GM19239 (cell line): ENCODE measurements at places on chromosomes 6 and 20.

DNA sequence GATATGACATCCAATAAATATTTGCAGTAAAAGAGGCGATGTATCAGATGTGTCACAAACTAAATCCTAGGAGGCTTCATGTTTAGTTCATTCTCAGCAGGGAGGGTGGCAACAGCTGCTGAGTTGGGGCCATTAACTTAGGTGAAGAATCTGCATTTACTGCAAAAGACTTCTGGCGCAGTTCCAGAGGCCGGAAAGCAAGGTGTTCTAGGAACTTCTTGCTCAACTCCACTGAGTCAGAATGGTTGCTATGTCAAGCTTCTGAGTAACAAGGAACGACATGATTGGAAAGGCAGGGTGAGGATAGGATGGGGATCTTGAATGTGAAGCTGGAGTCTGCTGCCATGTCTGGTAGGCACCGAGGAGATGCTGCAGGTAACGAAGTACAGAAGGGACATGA lies 11.7 kb downstream of the ADNP start:
- no peak for DNase-seq

- no peak for DNase-seq
These were observed 20.3 kb downstream of the CYB5R4 start for GRCh38 chr6:83879746-83880145.

- no peak for DNase-seq
These were observed 12.8 kb downstream of the DLL1 start for GRCh38 chr6:170277893-170278742.

DNA sequence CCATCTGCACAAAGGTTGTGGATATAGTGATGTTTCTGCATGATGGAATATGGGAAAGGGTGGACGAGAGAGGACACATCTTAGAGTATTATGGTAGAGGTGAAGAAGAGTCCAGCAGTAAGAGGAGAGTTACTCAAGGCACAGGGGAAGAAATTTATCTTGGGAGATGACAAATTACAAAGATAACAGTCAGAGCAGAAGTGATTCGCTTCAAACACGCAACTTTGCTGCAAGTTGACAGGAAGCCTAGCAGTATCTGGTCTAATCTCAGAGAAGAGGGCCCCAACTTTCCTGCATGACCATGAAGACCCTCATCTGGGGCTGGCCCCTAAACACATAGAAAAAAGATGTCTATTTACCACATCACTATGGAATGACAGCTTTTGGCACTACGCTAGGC lies 1.2 kb upstream of the CALHM6 start:
- no peak for DNase-seq

- no peak for DNase-seq
These were observed 68.2 kb downstream of the FAM120B start for GRCh38 chr6:170374571-170375444.
